ENCODE measurements at places on chromosomes 2 and 18.
A peak's percentile ranks its signal among the peaks of the same experiment; 100 is the strongest.

DNA sequence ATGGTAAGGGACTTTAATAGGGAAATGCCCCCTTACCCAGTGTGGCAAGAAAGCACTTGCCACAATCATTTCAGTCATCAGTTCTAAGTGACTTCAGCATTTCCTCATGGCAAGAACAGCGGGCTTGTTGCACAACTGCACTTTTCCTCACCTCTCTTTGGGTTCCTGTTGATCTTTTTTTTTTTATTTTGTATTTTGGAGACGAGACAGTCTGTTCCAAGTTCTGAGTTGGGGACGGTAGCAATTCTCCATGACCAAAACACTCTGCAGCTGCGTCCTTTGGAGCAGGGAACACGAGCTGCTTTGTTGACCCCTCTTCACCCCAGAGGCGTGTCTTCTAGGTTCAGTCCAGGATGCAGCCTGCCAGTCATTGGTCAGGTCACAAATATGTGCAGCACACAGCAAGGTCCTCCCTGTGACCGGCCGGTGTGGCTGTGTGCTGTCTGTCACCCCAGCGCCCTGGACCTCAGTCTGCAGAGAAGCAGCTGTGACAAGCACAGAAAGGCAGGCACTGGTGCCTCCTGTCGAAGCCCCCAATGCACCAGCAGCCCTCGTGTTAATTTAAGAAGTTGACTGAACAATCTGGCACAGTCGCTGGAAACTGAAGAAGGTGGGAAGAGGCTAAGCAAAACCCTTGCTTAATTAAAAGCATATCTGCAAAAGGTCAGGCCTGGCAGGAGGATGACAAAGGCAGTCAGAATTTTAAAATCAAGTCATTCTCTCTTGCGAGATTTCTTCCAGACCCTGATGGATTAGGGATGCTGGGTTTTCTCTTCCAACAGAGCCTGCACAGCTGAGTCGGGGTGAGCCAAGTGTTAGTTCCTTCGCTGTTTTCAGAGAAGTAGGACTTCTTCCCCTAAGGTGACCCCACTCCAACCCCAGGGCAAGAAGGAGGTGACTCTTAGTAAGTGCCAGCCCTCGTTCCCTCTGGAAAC lies 96.7 kb upstream of the COPS8 start:
- DNase-seq: peak; percentile 88

DNA sequence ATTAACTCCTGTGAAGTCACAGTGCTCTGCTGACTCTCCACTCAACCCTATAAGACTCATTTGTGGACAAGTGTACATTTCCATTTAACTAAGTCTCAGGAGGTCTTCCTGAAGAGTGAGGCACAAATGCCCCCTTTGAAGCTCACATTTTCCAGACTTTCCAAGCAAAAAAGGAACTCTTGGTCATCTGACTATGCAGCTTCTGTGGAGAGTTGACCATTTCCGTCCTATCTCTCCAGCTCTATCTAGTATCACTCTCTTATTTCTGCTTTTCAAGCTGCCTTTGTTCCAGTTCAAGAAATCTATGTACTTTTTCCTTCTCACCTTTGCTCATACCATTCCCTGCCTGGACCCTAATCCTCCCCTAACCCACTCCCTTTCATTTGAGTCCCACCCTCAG lies 77.0 kb downstream of the ANTXR1 start:
- DNase-seq: no peak

DNA sequence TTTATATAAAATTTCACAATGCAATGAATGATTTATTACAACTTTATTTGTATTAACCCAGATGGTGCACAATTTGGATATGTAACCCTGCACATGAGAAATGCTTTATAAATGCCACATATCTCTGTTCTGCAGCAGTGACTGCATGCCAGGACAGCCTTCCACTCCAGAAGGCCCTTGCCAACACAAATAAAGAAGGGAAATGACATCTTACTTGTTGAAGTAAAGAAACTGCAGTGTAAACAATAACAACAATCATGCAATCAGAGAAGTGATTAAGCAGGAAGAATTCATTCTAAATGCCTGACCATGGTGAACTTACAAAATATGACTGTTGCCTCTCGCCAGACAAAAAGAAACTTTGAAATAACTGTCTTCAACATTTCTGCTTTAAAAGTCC lies 129.9 kb upstream of the CHST9 start:
- no peak for DNase-seq

DNA sequence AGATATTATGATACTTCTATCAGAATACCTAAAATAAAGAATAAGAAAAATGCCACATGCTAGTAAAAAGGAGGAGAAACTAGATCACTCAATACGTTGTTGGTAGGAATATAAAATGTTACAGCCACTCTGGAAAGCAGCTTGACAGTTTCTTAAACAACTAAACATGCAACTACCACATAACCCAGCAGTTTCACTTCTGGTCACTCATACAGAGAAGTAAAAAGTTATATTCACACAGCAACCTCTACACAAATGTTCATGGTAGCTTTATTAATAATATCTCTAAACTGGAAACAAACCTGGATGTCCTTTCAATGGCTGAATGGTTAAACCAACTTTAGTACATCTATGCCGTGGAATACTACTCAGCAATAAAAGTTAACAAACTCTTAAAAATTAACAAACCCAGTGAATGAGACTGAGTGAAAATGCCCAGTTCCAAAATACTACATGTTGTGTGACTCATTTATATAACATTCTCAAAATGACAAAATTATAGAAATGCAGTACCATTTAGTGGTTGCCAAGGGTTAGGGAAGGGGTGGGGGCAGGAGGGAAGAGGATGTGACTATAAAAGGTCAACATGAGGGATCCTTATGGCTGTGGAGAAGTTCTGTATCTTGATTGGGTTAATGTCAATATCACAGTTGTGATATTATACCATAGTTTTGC lies 124.1 kb downstream of the MMADHC start:
- DNase-seq: no peak

GRCh38 chr2:2850218-2850755 lies 519.2 kb upstream of the MYT1L start:
- peak; percentile 67 for DNase-seq
